NCI-H226 (cell line): ENCODE measurements at places on chromosomes 3 and 15.

- peak; percentile 95 for DNase-seq
Measured at GRCh38 chr3:16069149-16069922, 105.1 kb upstream of the GALNT15 start.

DNA sequence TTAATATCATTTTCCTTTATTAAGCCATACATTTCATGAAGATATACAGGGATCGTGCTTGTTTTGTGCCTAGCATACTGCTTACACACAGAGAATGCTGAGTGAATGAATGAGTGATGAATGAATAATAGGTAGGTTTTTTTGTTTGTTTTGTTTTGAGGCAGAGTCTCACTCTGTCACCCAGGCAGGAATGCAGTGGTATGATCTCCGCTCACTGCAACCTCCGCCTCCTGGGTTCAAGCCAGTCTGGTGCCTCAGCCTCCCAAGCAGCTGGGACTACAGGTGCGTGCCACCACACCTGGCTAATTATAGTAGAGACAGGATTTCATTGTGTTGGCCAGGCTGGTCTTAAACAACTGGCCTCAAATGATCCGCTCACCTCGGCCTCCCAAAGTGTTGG lies 400.0 kb downstream of the ROBO1 start:
- no peak for DNase-seq

DNA sequence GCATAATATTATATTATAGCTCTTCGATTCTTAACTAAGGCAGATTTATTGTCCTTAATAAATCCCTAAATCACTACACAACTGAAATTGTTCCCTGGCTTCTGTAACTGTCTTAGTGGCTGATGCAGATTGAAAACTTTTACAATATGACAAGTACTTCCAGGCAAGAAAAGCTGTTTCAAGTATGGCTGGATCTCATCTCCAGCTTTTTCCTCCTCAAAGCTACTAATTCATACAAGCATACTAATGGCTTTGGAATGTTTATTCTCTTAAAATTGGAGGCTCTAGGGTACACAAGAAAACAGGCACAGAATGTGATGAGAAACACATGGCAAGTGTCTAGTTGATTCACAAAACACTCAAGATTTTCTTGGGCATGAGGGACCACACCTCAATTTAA lies 351.5 kb upstream of the ICE2 start:
- no peak for DNase-seq

- peak; percentile 45 for DNase-seq
Measured at GRCh38 chr3:69113536-69113935, 8.9 kb downstream of the LMOD3 start.

- no peak for DNase-seq
Measured at GRCh38 chr3:24339266-24339825, 155.3 kb downstream of the THRB start.

DNA sequence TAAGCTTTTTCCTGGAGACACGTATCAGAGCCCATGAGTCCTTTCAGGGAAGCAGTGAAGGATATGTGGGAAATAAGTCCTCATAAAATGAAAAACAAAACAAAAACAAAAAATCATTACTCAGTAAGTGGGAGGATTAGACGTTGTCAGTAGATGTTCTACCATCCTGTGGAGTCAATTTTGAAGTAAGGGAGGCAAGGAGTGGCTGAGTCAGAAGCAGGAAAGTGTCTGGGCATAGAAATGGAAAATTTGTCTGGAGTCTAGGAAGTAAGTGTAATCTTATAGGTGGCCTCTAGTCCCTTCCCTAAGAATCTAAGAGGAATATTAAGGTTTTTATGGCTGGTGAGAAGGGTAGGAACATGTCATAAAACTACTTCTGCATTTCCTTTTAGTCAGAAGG lies 339.8 kb upstream of the SEMA6D start:
- peak; percentile 53 for DNase-seq

DNA sequence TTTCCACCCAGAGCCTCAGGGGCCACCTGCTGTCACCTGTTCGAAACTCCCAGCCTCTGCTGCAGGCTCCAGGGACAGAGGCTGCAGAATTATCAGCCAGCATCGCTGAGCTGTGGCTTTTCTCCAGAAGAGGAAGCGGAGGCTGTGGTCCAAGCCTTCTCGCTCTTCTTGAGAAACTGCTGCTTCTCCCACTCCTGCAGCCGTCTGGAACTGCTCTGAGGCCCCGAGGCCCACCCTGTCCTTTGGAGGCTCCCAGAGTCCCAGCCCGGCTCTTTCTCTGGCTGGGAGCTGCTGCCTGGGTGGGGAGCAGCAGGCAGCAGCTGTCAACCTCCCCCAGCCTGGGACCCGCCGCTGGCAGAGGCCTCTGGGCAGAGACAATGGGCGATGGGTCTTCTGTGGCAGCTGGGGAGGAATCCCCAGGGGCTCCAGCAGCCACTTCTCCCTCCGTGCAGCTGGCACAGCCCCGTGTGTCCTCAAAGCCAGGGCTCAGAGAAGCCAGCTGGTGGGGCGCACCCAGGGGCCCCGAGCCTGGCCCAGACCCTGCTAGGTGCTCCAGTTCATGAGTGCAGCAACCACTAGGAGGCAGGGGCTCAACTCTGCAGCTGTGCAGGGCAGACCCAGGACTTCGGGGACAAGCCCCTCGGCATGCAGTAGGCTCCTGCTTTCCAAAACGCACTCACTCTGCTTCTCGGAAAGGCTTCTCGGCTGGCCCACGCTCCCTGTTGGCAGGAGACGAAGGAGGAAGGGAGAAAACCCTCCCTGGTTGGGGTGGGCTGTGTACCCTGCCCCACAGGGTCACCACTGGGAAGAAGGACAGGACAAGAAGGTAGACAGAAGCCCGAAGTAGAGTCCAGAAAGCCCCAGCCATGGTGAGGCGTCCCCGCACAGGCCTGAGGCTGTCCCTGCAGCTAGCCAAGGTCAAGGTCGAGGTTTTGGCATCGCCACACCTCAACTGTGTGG lies 49.9 kb upstream of the FURIN start:
- DNase-seq, result no peak
